ENCODE measurements at places on chromosomes 2 and 18.
A peak's percentile ranks its signal among the peaks of the same experiment; 100 is the strongest.

- no peak for DNase-seq
These were observed 68.1 kb downstream of the OLA1 start for GRCh38 chr2:174180165-174180724.

- no peak for DNase-seq
These were observed 45.4 kb upstream of the SNTG2 start for GRCh38 chr2:905091-905832.

DNA sequence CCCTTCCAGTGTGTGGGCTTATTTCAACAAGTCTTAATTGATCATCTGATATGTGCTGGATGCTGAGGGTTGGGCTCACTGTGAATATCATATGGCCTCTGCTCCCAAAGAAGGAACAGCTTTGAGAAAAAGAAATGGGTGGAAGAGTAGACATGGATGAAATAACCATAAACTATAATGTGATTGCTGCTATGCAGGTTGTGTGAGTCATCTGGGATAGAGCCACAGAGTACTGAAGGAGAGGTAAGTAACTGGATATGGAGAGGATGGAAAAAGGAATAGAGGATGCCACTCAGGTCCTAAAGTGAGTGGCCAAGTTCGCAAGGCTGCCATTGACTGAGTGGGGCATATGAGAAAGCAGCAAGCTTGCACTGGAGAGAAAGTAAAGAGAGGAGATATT lies 8.7 kb upstream of the DSG2 start:
- no peak for DNase-seq

DNA sequence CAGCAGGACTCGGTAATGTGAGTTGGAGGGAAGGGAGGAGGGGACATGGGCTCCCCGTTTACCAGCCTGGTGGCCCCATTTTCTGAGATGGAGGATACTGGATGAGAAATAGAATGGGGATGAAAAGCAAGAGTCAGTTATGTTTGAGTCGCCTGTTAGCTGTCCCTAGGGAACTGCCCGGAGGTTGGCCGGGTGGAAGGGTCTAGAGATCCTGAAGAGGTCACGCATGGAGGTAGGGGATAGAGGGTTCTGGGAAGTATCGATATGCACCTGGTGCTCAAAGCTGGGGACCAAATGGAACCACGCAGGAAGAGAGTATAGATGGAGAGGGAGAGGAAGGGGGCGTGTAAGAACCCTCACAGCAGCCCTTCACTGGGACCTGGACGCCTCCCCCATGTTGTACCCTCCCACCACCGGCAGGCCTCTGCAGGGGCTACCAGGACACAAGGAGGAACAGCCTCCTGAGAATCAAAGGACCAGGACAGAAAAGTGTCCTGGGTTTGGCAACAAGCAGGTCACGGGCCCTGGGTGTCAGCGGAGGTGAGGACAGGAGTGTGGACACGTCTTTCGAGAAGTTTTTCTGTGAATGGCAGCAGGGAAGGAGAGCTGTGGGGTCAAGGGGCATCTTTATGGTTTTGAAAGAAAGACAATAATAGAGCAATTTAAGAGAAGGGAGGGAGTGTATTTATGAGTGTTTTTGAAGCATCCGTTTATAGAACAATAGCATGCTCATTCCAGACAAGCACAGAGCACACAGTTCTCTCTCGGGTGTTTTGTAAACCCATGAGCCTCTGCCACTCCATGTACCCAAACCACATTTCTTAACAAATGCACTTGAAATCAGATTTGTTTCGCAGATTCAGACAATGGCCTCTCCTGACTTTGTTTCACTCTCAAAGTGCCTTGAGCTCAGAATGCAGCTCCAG lies 132.2 kb downstream of the SMAD7 start:
- DNase-seq, result no peak

DNA sequence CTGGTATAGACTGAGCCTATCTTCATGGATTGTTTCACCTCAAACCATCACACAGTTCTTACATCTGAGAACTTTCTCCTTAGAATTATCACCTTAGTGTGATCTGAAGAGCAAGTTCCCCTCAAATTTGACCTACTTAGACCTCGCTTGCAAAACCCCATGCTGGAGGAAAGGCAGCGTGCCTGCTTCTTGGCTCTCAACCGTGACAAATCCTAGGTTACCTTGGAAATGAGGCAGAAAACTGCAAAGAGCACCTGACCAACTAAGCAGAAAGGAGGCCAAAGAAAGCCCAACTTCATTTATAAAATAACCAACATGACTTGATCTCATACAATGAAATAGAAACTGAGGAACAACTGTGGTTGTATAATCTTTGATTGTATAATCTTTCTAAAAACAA lies 146.4 kb downstream of the RAB3GAP1 start:
- no peak for DNase-seq

DNA sequence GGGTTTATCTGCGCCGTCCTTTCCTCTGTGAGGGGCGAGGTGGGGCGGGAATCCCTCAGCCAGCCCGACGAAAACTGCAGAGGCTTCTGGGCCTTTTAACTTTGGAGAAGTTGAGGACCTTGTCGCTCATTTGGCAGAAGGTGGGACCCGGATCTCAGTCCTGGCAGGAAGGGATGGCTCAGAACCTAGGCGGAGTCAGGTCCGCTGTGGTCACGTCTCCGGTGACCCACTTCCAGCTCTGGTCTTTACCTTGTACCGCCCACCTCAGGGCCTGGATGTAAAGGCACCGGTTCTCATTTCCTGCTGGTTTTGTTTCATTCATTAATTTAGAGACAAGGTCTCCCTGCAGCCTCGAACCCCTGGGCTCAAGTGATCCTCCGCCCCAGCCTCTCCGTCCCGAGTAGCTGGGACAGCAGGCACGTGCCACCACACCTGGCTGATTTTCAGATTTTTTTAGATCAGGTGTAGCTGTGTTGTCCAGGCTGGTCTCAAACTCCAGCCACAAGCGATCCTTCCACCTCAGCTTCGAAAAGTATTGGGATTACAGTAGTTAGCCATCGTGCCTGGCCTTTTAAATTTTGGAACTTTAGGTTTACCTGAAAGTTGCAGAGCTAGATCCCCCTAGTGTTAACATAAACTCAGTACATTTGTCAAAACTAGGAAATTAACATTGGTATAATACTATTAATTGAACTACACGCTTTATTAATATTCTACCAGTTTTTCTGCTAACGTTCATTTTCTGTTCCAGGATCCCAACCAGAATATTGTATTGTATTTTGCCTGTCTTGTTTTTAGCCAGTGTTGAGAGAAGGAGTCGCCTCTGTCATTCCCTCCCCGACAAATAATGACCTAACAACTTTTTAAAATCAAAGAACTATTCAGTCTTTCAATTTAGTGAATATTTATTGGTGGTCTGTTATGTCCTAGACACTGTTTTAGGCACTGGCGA lies 852 bp downstream of the POLI start:
- peak; percentile 37 for DNase-seq

DNA sequence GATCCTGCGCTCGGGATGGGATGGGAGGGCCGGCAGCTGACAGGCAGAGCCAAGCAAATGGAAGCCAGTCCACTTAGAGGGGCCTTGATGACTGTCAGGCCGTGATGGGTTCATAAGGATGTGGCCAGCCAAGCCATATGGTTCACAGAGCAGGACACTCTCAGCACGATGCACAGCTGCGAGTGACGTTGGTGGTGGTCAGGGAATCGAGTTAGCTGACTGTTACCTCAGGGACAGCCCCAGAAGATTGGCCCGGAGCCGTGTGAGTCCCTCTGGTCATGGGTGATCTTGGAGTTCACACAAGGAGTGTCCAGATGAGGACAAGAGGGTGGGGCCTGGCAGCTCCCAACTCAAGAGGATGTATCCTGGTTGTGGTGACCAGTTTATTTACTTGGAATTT lies 70.2 kb downstream of the TPGS2 start:
- DNase-seq, result no peak

DNA sequence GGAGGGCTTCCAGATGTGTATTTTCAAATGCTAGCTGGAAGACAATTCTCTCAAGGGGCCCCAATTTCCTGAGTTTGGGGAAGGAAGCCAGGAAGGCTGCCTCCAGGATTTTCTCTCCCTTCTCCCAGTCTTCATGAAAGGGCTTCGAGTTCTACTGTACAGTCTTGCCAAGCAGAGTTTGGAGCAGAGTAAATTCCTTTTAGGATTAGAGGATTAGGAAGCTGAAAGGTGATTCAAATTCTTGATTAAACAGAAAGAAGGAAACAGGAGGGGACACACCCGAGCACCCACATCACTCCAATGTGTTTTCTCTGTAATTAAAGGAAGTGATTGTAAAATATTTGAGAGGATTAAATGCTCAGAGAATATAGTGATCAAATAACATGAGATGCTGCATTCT lies 217.8 kb downstream of the SETBP1 start:
- DNase-seq, result no peak

All from CD4-positive, alpha-beta T cell treated with Interleukin-6 at 100 ng/mL for 8 hours (primary cell).